ENCODE measurements at places on chromosomes 4 and X.

- DNase-seq = peak; percentile 71
Measured at GRCh38 chrX:153667956-153668396, 5.6 kb downstream of the PNCK start.

DNA sequence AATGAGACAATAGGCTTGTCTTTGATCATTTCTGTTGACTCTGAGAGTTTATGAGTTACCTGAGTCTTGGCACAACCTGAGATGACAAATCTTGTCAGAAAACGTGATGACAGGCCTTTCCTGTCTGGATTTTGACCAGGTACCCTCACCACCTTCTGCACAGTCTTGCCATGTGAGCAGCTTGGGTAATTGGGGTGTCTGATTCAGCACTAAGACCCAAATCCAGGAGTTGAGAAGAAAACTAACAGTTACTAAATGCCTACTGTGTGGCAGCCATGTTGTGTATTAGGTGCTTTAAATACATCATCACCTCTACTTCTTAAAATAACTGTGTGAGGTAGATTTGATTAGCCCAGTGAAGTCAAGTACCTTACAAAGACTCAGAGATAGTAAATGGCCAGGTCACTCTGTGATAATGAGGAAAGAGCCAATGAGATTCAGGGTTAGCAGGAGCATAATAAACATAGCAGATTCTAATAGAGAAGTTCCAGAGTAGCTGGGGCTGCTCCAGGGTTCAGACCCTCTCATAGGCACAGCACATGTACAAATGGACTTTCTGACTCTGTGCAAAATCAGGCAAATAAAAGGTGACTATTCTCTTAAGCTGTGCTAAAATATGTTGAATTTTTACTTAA lies 2.8 kb downstream of the EREG start:
- no peak for DNase-seq

- no peak for DNase-seq
Measured at GRCh38 chr4:146852360-146852759, 93.3 kb downstream of the TTC29 start.

- no peak for DNase-seq
Measured at GRCh38 chrX:24005028-24005427, 22.0 kb downstream of the KLHL15 start.

DNA sequence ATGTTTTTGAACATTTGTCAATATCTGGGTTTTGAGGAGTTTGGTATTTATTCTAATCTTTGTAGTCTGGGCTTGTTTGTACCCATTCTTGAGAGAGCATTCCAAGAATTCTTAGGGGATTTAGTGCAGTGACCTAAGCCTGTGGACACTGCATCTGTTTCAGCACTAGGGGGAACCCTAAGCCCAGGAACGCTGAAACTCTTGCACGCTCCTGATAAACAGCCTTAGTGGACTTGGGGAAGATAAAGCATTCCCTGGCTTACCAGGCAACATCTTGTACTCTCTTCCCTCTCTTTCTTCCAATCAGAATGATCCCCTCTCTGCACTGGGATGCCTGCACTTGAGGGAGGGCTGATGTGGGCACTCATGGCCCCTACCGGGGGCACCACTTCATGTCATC lies 654.9 kb upstream of the HTR2C start:
- DNase-seq = no peak

DNA sequence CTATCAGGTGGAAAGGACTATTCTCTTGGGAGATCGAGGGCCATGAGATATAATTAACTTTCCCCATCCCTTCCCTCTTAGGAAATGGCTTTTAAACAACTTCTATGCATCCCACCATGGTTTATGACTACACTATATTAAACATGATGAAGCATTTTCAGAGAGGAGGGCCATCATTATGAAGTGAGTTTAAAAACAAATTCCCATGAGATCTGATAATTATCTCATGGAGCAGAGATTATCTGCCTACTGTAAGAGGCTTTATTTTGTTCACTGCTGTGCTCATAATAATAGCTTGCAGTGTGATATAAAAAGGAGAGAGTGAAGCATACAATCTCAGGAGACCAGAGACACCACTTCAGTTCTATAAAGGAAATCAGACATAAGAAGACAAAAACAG lies 330.5 kb upstream of the ZFP42 start:
- DNase-seq = no peak

- no peak for DNase-seq
Measured at GRCh38 chrX:18377796-18378195, 23.3 kb upstream of the SCML2 start.

GRCh38 chr4:14345356-14345775 lies 656.9 kb upstream of the CPEB2 start:
- DNase-seq = no peak

GRCh38 chr4:140875746-140876452 lies 119.7 kb upstream of the TBC1D9 start:
- DNase-seq = no peak

DNA sequence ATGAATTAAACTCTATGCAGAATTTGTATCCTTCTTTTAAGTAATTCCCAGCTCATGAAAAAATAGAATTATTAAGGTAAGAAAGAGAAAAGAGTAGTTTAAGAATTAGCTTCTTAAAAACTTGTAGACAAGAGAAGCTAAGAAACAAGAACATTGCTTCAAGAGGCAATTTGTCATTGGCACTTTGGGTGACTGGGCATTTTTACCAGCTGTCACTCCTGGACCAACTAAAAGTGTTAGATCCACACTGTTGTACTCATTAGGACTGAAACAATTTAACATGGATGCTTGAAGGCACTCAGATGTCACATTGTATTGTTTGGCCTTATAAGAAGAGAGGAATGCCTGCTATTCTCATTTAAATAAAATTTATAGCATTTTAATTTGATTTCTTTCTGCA lies 7.4 kb downstream of the COL25A1 start:
- no peak for DNase-seq

- DNase-seq = peak; percentile 3
Measured at GRCh38 chr4:87975466-87975865, at the start of gene SPP1. Gene SPP1 (plus strand): TSS chr4:87975714. CDS start chr4:87976896, 1,182 bp downstream.

- peak; percentile 27 for DNase-seq
Measured at GRCh38 chrX:9997524-9997923, 30.4 kb downstream of the CLDN34 start.

DNA sequence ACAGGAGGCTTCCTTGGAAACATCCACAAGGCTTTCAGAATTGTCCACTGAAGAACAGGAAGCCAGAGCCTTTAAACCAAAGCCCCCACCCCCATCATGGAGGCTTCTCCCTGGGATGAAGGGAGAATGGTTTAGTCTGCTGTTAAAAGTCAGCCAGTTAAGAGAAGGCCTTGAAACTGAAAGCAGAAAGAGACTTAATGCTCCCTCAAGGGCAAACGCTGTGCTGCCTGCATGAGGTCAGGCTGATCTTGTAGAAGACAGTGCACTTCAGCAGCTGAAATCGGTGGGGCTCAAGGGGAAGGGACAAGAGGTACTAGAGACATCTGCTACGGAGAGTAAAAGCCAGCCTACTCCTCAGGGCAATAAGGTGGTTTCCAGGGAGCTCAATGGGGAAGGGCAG lies 69.0 kb downstream of the HPRT1 start:
- no peak for DNase-seq

- no peak for DNase-seq
Measured at GRCh38 chr4:103423261-103423660, 225.1 kb upstream of the CENPE start.

GRCh38 chrX:153517423-153517822 lies at the start of gene ATP2B3:
Gene ATP2B3 (plus strand): TSS chrX:153517642. CDS start chrX:153536248, 18,606 bp downstream.
- DNase-seq = no peak

DNA sequence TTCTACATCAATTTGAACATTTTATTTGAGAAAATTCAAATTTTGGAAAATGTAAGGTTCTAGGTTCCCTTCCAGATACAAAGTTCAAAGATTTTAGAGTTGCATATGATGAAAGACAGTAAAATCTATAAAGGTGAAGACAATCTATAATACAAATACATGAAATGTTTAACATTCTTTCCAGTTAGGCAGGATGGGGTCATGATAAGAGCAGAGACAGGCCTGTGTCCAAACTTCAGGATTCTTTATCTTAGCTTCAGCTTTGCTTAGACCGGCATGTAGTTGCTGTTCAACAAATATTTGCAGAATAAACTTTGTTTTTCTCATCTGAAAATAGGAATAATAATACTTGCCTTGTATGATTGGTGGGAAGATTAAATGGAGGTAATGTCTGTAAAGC lies 4.5 kb upstream of the RPS6KA3 start:
- no peak for DNase-seq

GRCh38 chr4:7845493-7846128 lies 94.0 kb downstream of the AFAP1 start:
- no peak for DNase-seq

GRCh38 chrX:29237972-29238371 lies 650.7 kb downstream of the IL1RAPL1 start:
- no peak for DNase-seq

DNA sequence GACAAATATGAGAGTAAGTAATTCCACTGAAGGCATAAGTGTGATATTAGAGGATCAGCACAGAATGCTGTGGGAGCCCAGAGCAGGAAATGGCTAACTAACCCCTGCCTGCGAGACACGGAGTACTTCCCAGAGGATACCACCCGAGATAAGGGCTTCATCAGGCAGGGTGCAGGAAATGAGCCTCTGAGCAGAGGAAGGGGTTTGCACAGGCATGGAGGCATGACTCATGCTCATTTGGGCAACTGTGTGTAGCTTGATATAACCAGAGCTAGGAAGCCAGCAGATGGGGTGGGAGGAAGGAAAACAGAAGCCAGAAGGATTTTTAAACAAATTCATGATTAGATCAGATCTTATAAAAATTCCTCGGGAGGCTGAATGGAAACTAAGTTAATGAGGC lies 70.0 kb upstream of the TSPAN5 start:
- DNase-seq = no peak

DNA sequence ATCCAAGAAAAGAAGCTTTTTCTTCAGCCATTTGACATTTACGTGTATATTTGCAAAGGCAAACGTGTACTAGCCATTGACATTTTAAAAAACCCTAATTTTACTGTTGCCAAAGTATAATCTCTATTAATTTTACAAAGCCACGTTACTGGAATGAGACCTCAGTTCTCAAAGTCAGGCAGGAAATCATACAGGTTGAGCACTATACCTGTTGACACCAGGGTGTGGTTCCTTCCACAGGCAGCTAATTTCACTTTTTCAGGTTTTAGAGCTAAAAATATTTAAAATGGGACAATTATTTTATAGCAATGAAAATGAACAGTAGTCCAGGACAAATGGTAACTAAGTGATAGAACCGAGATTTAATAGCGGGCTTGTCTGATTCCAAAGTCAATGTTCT lies 6.5 kb downstream of the RPGR start:
- no peak for DNase-seq

GRCh38 chr4:24533364-24533763 lies 51.0 kb downstream of the DHX15 start:
- DNase-seq = no peak

- DNase-seq = no peak
Measured at GRCh38 chr4:53906606-53907190, 157.7 kb downstream of the CHIC2 start.

DNA sequence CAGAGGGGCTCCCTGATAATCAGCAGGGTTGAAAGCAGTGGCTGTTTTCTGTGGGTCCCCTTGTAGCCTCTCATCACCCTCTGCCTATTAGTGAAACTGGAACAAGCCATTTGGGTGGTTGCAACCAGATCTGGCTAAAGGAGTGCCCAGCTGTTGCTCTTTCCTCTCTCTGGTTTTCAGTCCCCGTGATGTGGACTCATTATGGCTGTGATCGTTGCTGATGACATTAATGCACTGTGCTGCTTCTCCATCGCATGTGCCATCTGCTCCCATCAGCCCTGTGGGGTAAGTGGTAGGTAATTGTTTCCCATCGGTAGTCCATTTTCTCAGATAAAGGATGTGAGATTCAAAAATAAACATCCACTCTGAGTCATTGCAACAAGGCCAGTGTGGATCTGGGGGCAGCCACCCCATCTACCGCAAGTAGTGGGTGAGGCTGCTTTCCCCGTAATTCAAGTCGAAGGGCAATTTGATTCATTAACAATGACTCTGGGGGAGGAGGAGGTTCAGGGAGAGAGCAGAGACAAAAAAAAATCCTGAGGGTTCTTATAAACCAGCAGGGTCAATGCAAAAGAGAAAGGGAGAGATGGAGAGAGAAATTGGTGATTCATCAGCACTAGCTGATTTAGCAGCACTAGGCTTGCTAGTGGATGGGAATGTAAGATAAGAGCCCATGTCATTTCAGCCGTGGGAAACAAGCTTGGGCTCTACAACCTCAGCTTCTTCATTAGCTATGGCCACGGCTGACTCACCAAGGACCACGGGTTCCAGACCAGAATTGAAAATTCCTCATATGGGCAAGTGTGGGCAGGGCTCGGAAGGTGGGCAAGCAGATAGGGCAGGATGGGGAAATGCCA lies 357.8 kb downstream of the MID1IP1 start:
- DNase-seq = no peak

DNA sequence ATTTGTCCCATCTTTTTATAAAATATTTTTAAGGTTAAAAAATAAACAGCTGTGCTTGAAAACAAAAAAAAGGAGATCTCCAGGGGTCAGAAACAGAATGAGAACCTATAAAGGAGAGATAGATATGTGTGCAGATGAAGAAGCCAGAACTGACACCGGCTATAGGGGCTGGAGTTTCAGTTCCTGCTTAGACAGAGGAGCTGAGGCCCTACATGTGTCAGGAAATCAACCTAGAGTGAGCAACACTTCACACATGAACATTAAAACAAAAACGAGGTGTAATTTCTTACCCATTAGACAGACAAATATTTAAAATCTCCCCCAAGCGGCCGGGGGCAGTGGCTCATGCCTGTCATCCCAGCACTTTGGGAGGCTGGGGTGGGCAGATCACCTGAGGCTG lies 17.8 kb upstream of the HUWE1 start:
- no peak for DNase-seq

- no peak for DNase-seq
Measured at GRCh38 chr4:84099599-84099998, 399.5 kb downstream of the NKX6-1 start.

DNA sequence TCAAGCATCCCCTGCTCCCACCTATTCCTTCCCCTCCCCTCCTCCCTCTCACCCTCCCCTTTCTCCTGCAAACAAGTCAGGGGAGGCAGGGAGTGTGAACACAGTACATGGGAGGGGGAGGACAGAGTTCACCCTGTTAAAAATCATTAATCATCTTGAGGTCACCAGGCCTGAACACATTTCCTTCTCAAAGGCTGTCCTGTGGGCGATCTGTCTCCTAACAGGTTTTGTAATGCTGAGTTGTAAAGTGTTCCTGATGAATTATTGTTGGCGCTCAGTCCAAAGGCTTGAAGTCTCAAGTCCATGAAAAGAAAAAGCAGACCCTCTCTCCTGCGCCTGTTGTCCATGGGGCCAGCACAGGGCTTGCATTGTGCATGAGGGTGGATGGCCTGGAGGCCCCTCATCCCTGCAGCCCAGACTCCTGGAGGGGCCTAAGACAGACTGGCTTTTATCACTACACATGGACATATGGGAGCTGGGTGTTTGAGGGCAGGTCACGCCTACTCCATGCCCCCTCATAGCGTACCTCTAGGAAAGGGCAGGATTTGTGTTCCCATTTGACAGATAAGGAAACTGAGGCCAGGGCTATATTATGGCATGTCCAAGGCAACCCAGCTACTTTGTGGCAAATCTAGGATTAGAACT lies 189.1 kb downstream of the RAB28 start:
- no peak for DNase-seq

GRCh38 chrX:14357314-14357713 lies 172.0 kb upstream of the GLRA2 start:
- no peak for DNase-seq

All from activated CD4-positive, alpha-beta T cell treated with anti-CD3 and anti-CD28 coated beads for 24 hours (primary cell).